Spleen (tissue), 13 donors: ENCODE measurements at places on chromosomes 7 and 10. TPM values are rescaled to one million over a fixed set of nuclear protein-coding genes. Genes with fewer than 3 reads are reported as not detected.

ADCY1 gene
- polyA plus RNA-seq = 0.05 TPM

TUBB8 gene
- polyA plus RNA-seq = not detected

SPDYE5 gene
- 0.03 TPM for polyA plus RNA-seq

CLEC5A gene
- 0.27 TPM for polyA plus RNA-seq

TRIM73 gene
- polyA plus RNA-seq = 2.8 TPM

CDHR1 gene
- polyA plus RNA-seq = 2.1 TPM

GRCh38 chr10:120432209-120432608, 24.8 kb upstream of the PLPP4 start:
- DNase-seq = no peak

DNA sequence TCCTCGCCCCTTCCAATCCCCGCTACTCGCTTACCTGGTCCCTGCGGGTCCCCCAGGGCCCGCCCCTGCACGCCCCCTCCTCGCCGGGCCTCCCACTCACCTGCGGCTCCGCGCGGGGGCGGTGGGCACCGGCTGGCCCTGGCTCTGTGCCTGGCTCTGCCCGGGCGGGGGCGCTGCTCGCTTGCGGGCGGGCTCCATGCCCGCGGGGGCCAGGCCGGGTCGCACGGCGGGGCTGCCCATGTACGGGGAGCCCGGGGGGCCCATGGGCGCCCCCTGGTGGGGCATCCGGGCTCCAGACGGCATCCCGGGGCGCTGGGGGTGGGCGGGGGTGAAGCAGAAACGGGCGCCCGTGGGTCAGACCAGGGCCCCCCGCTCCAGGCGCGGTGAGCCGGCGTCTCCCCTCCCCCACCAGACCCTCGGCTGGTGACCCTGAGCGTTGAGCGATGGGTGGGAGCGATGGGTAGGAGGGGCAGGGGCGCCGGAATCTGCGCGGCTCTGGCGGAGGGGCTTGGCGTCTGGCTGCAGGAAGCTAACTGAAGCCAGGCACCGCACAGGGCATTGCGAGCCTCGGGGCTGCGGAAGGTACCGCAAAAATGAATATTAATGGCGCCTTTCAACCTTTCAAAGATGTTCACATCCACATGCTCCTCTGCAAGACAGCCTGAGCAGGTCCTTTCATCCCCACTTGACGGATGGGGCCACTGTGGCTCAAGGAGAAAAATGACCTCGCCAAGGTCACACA, 3.0 kb downstream of the SMARCD3 start:
- peak; percentile 90 for DNase-seq

- DNase-seq = no peak
Observed at GRCh38 chr7:25926891-25927625, 224.9 kb upstream of the NFE2L3 start.

DNA sequence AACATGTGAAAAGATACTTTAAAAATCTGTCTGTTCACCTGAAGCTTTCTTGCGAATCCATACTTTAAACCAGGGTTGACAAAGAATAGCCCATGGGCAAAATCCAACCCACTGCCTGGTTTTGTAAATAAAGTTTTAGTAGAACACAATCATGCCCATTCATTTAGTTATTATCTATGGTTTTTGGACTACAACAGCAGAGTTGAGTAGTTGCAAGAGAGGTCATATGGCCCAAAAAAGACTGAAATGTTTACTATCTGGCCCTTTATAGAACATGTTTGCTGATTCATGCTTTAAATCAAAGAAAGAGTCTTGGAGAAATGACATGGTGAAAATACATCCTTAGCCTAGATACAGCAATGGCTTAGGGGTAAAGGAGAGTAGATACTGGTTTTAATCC, 356.2 kb downstream of the RNLS start:
- DNase-seq = no peak

GRCh38 chr10:113879691-113880090, 25.2 kb downstream of the NHLRC2 start:
- no peak for DNase-seq

GRCh38 chr7:130332259-130333053, 12.2 kb upstream of the CPA5 start:
- no peak for DNase-seq

GRCh38 chr10:50271564-50272250, 20.4 kb upstream of the ASAH2 start:
- no peak for DNase-seq

DNA sequence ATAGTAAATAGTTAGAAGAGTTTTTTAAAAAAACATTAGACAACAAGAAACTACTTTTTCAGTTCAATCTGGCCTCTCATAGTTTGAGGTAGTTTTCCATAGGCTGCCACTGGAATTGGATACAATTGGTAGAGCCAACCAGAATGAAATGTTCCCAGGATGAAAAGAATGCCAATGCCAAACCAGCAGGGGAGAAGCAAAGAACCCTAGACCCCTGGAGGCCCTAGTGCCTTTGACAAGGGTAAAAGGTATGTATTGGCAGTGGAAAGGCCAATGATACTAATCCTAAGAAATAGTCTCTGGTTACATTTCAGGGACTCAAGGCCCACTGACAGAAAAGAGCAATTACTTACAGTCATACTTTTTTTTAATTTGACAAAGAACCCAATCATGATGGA, 77.4 kb upstream of the SEM1 start:
- DNase-seq = no peak

GRCh38 chr7:45359250-45359649, 201.7 kb downstream of the RAMP3 start:
- no peak for DNase-seq
